ENCODE measurements at places on chromosomes 4 and X.

GRCh38 chr4:24743927-24744326 lies 51.4 kb upstream of the SOD3 start:
- DNase-seq = no peak

GRCh38 chr4:179128299-179128698 lies 1686.1 kb upstream of the AGA start:
- no peak for DNase-seq

DNA sequence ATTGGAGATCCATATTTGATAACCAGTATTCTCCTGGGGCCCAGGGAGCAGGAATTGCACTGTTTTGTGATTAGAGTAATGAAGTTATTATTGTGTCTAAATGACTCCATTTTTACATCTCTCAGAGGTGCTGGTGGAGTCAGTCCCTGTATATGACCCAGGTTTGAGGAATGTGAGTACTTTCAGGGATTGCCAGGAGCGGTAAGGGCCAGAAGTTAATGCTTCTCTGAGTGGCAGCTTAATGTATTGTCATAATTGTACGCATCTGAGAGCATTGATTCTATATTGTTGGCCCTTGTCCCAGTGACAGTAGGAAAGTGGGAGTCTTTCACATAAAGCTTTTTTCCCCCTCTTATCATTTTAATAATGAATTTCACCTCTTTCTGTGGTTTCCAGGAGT lies 146.2 kb downstream of the GATB start:
- no peak for DNase-seq

DNA sequence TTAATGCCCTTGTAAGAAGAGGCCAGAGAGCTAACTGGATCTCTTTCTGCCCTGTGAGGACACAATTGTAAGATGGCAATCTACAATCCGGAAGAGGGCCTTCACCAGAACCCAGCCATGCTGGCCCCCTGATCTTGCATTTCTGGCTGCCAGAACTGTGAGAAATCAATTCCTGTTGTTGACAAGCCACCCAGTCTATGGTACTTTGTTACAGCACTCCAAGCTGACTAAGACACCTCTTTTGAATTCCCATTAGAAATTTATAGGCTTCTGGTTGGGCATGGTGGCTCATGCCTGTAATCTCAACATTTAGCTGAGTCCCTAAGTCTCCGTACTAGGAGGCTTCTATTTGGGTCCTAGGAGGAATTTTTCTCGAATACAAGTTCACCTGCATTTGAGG lies 48.8 kb upstream of the RELL1 start:
- DNase-seq = no peak

DNA sequence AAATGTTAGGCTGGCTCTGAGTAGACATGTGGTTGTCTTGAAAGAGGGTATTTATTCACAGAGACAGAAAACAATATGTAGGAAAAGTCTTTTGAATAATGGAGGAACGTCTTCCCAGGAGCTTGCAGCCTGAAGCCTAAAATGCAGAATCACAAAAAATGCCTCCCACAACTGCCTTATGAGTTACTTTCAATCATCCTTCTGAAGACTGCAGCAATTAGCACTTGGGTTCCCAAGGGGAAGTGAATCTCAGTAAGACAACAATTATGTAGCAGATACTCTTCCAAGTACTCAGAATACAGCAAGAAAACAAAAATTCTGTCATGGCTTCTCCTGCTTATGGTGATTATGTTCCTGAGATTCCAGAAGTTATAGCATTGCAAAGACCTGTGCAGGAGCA lies 166.6 kb upstream of the TBL1X start:
- no peak for DNase-seq

- DNase-seq = no peak
Measured at GRCh38 chr4:167578906-167579305, 344.6 kb upstream of the SPOCK3 start.
